NCI-H187 treated with DMSO at 0.1 percent for 48 hours (cell line): ENCODE measurements at places on chromosomes 5 and 9.

DNA sequence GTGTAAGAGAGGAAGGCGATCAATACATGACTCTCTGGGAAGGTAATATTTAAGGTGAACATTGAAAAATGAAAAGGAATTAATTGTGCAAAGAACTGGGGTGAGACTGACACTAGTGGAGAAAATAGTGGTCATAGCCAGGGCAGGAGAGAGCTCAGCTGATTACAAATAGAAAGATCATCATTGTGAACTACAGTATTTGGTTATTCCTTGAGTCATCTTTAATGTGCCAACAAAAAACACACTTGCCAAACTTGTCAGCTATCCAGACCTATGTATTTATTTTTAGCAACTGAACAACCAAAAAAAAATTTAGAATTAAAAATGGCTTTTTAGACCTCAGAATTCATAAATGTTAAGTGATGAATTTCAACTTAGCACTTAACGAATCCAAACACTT is 749.8 kb upstream of the CDH9 start:
- no peak for DNase-seq

DNA sequence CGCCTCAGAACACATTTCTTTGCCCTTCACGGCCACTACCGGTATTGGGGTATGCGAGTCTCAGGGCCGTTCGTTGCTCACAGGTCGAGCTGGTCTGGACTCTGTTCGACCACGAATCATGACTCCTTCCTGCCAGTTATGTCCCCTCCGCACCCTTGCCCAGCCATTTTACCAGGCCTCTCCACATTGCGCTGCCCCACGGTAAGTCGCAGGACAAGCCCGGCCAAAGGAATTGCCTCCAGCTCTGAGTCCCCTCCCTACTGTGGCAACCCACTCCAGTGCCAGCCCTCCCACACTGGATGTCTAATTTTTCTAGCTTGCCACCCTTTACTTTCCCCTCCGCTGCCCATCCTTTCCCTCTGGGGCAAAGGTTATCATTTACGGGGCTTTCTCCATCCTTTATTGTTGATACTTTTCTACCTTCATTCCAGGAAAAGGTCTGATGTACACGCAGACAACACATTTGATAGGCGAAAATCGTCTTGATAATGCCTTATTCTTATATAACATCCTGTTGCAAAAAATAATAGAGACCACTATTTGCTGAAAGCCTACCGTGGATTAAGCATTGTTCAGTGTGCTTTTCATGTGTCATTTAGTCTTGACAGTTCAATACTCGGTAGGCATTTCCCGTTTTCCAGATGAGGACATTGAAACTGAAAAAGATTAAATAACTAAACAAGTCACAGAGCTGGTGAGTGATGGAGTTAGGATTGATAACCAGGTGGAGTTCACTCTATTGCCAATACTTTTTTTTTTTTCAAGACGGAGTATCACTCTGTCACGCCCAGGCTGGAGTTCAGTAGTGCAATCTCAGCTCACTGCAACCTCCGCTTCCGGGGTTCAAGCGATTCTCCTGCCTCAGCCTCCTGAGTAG is 958 bp upstream of the HSPA5 start:
- no peak for DNase-seq

GRCh38 chr5:77369566-77369965 is 122.5 kb downstream of the WDR41 start:
- DNase-seq, result no peak

- no peak for DNase-seq
Measured at GRCh38 chr5:176583076-176583475, 26.9 kb downstream of the GPRIN1 start.

- DNase-seq, result no peak
Measured at GRCh38 chr5:166123717-166124116, 2167.7 kb upstream of the WWC1 start.

DNA sequence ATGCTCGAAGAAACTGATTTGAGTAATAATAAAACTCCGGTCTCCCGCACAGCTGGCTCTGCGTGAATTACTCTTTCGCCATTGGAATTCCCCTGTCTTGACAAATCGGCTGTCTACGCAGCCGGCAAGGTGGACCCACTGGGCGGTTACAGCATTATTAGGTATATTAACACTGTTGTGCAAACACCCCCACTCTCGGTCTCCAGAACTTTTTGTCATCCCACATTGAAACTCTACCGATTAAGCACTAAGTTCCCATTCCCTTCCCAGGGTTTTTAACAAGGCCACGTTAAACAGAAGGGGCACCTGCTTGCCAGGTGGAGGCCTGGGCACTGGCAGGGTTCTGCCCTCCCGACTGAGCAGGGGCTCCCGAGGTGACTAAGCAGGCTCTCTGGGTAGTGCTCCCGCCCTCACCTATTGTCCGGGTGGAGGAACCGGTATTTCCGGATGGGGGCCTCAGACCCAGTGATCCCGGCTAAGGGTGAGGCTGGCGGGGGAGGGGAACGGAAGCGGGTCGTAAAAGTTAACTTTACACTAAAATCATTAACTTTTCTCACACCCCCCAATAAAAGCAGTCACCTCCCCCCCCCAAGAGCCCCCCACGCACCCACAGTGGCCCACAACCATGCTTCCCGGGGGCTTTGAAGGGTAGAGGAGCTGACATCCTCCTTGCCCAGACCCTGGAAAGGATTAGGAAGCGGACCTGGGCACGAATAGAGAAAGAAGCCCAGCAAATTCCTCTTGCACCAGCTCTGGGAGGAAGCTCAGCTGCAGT is 53.5 kb upstream of the TJP2 start:
- DNase-seq, result no peak

GRCh38 chr9:92393686-92394085 is 10.7 kb downstream of the OGN start:
- no peak for DNase-seq

- no peak for DNase-seq
Measured at GRCh38 chr5:107809201-107810034, 138.7 kb upstream of the EFNA5 start.

DNA sequence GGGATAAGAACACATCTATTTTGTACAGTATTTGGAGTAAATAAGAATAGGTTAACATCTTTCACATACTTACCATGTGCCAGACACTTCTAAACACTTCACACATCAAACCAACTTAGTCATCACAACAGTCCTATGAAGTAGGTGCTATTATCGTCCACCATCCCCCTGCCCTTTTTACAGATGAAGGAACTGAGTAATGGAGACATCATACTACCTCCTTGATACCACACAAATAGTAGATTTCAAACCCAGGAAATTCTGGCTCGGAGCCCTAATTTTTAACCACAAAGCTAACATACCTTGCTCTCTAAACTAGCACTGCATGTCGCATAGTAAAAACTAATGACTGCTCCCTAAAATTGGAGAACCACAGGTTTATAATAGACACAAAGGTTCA is 4.2 kb upstream of the ZNF366 start:
- DNase-seq, result no peak

DNA sequence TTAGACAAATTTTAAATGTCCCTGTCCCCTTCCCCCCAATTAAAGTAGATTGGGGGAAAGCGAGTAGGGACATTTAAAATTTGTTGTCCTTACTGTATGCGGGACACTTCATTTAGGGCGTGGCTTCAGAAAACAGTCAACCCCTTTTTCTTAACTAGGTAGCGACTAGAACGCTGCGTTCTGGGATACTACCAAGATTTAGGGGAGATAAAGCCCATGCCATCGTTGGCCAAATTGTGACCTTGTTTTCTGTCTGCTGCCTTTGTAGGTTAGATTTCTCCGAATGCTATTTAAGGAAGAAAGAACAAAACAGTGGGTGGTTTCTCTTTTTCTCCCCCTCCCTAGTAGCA is 1.2 kb downstream of the CKS2 start:
- DNase-seq, result no peak

GRCh38 chr5:148898413-148899075 is 72.1 kb downstream of the ADRB2 start:
- DNase-seq, result no peak

GRCh38 chr5:175489693-175490443 is 11.5 kb downstream of the SFXN1 start:
- DNase-seq, result no peak

- no peak for DNase-seq
Measured at GRCh38 chr5:113188436-113188835, 211.8 kb downstream of the DCP2 start.

DNA sequence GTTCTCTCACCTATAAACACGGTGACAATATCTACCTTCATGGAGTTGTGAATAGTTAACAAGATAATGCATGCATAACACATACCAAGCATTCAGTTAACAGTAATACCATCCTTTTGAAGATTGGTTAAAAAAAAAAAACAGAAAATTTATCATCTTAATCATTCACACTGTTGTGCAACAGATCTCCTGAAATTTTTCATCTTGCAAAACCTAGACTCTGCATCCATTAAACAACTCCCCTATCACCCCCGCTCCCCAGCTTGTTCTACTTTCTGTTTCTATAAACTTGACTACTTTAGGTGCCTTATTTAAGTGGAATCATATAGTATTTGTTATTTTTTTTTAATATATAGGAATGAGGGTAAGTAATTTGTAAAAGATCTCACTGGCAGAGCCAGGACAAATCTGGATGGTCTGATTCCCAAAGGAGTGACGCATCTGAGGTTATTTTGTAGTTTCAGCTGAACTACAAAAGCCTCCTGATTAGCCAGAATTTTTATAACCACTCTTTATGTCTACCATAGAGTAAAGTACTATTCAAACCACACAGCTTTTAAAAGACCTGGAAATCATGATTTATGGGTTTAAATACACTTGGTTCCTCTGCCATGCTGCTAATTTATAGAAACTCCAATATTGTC is 93.0 kb downstream of the FANCC start:
- DNase-seq, result no peak

DNA sequence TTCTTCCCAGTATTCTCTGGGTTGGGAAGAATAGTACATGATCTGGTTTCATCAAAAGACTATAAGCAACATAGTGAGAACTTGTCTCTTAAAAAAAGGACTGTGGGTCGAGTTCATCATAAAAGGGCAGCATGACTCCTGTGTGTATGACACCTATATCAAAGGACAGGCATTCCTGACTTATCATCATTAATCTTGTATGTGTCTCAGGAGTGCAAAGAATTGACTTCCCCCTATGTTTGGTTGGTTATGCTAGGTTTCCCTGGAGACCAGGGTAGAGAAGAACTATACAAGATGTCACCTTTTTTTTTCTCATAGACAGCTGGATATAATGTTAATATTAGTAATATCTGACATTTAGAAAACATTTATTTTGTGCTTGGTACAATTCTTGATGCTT is 173.1 kb upstream of the ANKRD55 start:
- DNase-seq, result no peak
